Stimulated activated CD4-positive, alpha-beta T cell treated with anti-CD3 and anti-CD28 coated beads, Interleukin-1b, Interleukin-23, amount 100 ng/mL, for 1 hour (primary cell): ENCODE measurements at places on chromosomes 16 and 17.

- no peak for DNase-seq
These were observed 90.6 kb upstream of the FBXO47 start for GRCh38 chr17:39057701-39058206.

- DNase-seq = no peak
These were observed 172.8 kb upstream of the WSCD1 start for GRCh38 chr17:5897275-5897911.

GRCh38 chr16:27251541-27252205 lies 16.9 kb downstream of the NSMCE1 start:
- no peak for DNase-seq

- DNase-seq = no peak
These were observed 290.6 kb upstream of the CCL2 start for GRCh38 chr17:33964344-33964979.

- DNase-seq = peak; percentile 7
These were observed 38.5 kb downstream of the IGF2BP1 start for GRCh38 chr17:49035470-49036269.

- no peak for DNase-seq
These were observed 35.5 kb downstream of the TNRC6A start for GRCh38 chr16:24764916-24765315.

DNA sequence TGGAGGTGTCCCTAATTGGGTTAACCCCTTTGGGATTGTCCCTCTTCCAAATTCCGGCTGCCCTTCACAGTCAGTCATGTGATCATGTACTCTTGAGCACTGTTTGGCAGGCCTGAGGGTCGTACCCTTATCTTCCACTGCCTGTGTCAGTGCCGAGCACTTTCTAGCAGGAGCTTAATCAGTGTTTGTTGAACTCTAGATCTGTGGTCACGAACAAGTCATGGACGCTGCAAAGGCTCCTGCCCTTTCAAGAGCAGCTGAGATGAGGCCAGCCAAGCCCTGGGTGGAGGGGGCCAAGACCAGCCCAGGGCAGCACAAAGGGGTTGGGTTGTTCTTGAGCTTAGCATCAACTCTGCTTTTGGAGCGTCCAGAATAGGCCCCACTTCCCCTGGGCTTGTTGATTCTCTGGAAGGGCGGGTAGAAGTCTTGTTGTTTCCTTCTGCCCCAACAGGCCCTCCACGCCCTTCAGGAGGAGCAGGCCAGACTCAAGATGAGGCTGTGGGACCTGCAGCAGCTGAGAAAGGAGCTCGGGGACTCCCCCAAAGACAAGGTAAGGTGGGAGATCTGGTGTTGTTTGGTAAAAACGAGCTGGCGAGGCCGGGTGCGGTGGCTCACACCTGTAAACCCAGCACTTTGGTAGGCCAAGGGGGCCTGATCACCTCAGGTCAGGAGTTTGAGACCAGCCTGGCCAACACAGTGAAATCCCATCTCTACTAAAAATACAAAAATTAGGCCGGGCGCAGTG lies 5.3 kb downstream of the IFI35 start:
- DNase-seq = no peak

DNA sequence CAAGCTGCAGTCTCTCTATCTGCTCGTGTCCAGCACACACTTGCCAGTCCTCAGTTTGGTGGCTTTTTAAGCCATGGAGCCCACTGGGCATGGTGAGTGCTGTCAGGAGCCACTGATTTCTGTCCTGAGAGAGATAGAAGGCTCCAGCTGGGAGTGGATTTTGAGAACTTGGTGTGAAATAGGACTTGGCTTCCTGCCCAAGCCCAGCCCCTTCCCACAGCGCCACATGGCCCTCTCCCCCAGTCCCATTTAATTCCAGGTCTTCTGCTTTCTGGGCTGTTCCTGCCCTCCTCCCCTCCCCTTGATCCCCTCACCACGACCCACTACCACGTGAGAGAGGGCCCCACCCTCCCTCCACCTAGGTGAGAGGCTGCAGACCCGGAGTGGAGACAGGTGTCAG lies 14.4 kb upstream of the ABCC3 start:
- no peak for DNase-seq

DNA sequence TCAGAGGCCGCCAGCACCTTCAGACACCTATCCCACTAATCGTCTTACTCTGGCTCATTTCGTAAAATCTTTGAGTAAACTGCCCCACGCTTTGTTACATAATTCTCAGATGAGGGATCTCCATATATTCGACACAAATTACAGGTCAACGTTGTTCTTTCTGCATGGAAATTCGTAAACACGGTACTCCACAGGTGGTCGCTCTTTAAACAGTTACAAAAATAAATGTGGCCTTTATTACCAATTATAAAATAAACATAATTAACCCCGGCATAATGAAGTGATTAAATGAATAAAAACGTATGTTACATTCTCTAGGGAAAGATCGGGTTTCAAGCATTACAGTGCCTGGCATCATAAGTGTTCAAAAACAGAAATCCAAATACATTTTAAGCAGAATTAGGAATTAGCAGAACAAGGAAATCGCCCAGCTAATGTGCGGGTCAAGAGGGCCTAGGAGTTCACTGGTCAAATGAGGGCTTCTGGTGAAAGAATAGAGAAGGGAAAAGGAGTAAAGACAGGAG lies 943 bp upstream of the PIP4K2B start:
- no peak for DNase-seq

DNA sequence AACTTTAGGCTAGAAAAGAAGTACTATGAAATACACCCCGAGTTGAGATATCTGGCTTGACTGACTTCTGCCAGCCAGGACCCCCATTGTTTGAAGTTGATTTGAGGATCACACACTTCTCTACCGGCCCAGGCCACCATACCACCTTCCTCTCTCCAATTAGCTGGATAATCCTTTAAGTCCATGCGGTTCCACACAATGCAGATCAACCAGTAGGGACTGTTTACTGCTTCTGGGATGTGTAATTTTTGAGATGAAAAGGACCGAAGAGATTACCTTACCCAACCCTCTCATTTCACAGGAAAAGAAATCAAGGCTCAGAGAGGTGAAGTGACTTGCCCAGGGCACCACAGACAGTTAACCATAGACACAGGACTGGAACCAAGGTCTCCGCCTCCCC lies 20.5 kb downstream of the ERN1 start:
- no peak for DNase-seq

GRCh38 chr16:16015849-16016248 lies 66.4 kb downstream of the ABCC1 start:
- no peak for DNase-seq

GRCh38 chr16:21598206-21598605 lies 1.2 kb upstream of the METTL9 start:
- DNase-seq = no peak

GRCh38 chr17:71472809-71473789 lies 647.7 kb upstream of the SOX9 start:
- no peak for DNase-seq

- no peak for DNase-seq
These were observed 32.7 kb downstream of the AIPL1 start for GRCh38 chr17:6402258-6402657.

DNA sequence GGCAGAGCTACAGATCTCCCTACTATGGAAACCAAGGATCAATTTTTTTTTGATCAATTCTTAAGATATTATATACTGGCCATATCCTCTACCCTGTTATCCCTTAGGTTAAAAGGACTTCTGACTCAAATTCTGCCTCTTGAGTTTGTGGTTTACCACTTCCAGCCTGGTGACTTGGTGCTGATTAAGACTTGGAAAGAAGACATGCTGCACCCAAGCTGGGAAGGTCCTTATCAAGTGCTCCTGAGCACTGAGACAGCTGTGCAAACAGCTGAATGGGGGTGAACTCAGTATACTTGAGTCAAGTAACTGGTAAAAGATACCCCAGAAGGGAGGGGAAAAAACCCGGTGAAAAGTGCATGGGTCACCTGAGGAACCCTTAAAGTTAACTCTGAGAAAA lies 20.5 kb upstream of the SPACA3 start:
- no peak for DNase-seq

DNA sequence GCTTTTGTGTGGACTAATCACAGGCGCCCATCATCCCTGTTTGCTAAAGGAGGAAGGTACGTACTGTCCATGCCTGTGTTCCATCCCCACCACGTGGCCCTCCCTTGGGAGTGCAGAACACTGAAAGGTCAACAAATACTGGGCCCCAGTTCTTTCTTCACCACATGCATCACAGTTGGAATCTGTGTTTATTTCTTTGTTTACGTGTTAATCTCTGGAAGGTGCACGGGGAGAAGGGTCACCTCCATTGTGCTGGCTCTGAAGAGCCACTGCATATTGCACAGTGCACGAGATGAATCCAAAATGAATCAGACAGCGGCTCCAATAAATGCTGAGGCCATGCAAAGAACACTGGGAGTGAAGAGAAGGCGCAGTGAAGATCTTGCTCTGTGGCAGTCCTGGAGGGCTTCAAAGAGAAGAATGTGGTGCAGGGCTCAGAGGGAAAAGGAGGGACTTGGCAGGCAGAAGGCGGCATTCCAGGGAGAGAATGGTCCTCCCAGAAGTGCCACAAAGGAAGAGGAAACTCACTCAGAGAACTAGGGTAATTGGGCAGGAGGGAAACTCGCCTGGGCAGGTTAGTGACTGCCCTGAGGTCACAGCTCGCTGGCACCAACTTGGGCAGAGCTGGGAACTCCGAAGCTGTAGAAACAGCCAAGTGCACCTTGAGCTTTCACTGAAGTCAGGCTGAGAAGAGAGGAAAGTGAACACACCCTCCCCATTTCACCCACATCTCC lies 3.7 kb downstream of the RPH3AL start:
- DNase-seq = no peak

GRCh38 chr16:85452364-85453193 lies 160.5 kb upstream of the GSE1 start:
- no peak for DNase-seq

DNA sequence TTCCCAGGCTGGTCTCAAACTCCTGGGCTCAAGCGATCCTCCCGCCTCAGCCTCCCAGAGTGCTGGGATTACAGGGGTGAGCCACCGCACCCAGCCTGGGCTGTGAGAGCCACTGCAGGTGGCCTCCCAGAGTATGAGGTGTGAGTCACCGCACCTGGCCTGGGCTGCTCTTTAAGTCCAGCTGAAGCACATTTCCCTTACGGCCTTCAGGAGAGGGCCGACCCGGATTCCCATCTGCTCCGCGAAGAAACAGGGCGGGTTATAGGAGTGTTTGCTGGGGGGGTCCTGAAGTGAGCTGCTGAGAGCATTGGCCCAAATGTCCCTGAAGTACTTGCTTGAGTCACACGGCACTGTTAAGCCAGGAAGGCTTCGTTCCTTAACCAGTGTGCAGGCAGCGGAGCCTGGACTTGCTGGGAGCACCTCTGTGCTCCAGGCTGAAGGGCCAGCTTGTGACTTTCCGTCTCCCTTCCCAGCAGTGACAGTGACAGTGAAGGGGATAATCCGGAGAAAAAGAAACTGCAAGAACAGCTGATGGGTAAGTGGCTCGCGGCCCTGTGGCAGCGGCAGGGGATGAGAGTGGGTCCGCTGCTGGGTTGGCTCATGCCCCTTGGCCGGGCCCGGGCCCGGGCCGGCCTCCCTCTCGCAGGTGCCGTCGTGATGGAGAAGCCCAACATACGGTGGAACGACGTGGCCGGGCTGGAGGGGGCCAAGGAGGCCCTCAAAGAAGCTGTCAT lies 7.2 kb downstream of the VPS4A start:
- DNase-seq = no peak

DNA sequence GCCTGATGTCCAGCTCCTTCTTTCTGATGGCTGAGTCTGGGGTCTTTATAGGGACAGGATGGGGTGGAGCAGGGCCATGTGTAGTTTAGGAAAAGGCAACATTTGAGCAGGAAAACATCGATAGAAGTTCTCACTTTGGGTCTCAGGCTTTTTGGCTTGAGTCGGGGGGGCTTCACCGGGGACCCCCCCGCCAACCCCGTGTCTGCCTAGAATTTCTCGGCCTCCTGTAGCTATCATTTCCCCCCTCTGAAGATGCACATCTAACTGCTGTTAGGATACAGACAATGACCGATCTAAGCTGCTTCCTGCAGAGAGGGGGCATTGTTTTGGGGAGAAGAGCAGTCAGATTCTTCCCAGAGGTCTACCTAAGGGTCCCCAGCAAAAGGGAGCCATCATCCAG lies 16.7 kb upstream of the ZNHIT3 start:
- no peak for DNase-seq

- DNase-seq = no peak
These were observed 97.9 kb downstream of the HS3ST3B1 start for GRCh38 chr17:14398766-14399165.

GRCh38 chr17:27568811-27569210 lies 62.2 kb upstream of the LGALS9 start:
- DNase-seq = no peak

DNA sequence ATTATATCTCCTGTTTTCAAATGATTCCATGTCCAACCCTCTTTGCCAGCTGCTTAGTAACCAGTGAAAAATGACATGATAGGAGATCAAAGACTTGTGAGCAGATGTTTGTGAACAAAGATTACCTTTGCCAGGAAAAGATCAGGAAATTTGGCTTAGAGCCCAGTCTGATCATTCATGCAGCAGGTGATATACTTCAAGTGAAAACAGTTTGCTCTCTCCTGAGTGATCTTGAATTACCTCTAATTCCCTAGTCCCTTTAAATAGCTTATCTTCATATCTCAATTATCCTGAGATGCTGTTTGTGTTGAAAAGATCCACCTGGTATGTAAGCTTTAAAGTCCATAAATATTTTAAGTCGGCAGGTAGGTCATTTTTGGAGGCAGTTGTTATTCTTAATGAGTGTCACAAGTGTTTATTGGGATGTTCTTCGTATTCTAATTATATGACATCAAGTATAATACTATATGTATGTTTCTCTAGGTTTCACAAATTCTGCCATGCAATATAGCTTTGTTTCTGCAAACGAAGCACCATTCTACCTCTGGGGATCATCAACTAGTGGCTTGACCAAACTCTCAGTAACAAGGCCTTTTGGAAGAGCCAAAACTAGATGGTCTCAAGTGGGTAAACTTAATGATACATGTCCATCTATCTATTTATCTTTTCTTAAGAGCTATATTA lies 13.2 kb upstream of the VPS35L start:
- DNase-seq = no peak

DNA sequence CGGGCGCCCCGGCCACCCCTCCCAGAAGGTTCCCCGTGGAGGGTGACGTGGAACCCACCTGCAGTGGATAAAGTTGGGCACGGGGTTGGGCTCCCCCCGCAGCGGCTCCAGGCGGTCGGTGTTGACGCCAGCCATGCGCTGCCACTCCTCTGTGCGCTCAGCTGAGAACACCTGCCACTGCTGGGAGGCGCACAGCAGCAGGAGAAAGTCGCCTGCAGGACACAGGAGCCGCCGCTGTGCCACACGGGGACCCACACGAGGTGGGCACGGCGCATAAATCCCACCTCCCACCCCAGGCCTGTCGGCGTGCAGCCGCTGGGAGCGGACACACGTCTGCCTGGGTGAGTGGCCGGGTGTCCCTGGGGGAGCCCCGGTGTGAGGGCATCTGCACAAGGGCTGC lies 20.7 kb downstream of the CTU2 start:
- no peak for DNase-seq

- no peak for DNase-seq
These were observed 998 bp upstream of the TMEM11 start for GRCh38 chr17:21214777-21215541.

GRCh38 chr16:85800321-85800669 lies 800 bp downstream of the COX4I1 start:
- DNase-seq = no peak

GRCh38 chr17:82876602-82877379 lies 37.0 kb upstream of the ZNF750 start:
- DNase-seq = no peak
